ENCODE measurements at places on chromosomes 2 and 18.

DNA sequence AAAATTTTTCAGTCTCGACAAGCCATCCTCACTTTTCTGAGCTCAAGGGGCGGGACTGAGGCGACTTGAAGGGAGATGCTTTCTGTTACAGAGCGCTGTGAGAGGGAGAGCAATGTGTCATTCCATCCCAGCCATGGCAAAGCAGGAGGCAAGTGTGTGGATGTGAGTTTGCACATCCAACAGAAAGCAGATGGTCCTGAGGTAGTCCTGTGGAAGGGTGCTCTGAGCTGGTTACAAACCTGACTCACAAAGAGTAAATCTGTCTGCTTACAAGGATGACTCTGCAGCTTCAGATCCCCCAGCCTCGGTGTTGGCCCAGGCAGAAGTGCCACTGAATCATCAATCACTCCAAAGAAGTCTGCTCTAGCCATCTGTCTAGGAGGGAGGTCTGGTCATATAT is 482.0 kb upstream of the DCC start:
- DNase-seq = no peak

DNA sequence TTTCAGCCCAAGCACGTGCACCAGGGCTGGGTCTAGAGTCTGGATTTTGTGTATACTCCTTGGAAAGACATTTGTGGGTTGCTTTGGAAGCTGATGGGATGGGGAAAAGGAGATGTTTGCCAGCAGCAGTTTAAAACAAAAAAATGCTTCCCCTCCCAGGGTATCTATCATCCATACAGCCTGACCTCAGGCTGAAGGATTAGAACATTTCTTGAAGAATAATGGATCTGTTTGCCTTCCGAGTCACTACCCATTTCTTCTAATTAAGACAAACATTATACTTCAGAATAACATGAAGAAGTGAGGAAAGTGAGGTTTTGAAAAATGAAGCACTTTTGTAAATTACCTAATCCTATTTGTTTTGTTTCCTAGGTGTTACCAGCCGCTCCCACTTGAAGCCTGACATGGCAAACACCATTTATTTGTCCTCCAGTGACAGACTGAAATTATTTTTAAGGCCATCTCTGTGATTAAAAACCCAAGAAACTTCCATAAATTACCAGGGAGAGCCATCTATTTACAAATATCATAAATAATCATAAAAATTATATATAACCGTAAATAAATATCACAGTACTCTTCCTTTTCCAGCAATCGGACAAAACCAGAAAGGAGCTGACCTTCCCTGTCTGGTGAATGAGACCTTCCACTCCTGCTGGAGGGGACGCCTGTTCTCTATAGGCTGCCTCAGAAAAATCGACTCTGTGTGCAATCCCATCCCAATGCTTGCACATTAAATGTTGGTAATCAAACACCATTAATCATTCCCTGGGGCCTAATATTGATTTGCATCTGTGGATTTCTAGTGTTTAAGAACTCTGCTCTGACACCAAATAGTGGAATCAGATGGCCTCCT is 106.8 kb downstream of the C1D start:
- DNase-seq = no peak

- no peak for DNase-seq
These were observed 26.1 kb downstream of the METTL4 start for GRCh38 chr18:2545155-2545554.

DNA sequence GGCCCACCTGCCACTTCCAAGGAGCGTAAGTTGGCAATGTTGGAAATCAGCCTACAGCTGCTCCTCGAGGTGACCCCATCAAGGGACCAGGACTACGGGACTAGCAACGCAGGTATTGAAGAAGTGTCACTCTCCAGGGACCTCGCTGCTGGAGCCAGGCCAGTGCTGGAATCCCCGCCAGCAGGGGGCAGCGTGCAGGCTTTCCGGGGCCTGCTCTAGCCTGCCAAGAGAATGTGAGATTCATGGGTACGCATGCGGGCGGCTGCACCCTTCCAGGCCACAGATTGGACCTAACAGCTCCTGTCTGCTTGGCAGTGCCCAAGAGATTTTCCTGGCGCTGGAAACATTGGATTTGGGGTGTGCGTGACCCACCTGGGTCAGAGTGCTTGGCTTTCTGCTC is 182.8 kb upstream of the RAB12 start:
- DNase-seq = no peak

DNA sequence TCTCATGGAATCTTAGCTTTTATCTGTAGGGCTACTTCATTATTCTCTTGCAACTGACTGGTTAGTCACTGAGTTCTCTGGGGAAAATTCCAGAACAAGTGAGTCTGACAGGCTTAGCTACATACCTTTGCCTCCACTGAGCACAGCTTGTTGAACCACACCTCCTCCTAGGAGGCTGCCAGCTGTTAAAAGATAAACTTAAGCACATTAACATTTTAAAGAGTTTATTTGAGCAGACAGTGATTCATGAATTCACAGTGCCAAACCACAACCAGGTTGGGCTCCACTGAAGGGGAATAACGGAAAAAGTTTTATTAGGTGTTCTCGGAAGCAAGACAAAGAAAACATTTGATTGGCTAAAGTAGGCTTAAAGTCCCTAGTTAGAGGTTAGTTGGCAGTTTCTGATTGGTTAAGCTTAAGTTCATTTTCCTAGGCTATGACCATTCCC is 12.5 kb upstream of the SLC38A11 start:
- peak; percentile 100 for DNase-seq

GRCh38 chr2:168158586-168158985 is 88.8 kb downstream of the STK39 start:
- DNase-seq = no peak
